ENCODE measurements at places on chromosomes 7 and 10. TPM values are rescaled to one million over a fixed set of nuclear protein-coding genes. Genes with fewer than 3 reads are reported as not detected.

GRCh38 chr7:149635561-149636329 is 137.6 kb downstream of the ZNF467 start:
- no peak for DNase-seq

DNA sequence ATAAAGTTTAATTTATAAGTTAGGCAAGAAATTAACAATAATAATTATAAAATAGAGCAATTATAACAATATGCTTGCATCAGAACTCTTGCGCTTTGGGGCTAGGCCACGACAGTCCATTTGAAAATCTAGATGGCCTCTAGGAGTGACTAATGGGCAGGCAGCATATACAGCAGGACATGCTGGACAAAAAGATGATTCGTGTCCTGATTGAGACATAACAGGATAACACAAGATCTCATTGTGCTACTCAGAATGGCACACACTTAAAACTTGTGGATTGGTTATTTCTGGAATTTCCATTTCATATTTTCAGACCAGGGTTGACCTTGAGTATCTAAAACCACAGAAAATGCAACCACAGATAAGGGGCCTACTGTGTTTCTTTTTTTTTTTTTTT is 27.5 kb downstream of the CTNNA3 start:
- no peak for DNase-seq

GTF2IRD1 gene
- 4.6 TPM for total RNA-seq

AZGP1 gene
- total RNA-seq: not detected

- peak; percentile 76 for DNase-seq
Observed at GRCh38 chr7:151017953-151018420, 6.3 kb downstream of the ATG9B start.

ZNF488 gene
- under 0.01 TPM for total RNA-seq

DNA sequence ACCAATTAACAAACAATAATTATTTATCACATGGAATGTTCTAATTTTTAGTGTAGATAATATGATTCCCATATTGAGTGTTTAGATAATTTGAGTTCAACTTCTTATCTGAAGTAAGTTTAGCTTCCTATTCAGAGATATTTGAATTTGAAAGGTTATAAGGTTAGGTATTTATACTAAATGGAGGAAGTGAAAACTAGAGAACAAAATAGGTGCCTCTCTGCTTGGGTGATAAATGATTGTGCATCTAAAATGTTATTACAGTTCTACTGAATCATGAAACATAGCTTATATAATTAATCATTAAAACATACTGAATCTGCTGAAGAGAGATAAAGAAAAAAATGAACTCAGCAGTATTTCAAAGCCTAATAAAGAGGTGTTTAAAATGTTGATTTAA is 1174.3 kb downstream of the XPNPEP1 start:
- no peak for DNase-seq

PSTK gene
- total RNA-seq: 2.4 TPM

GARIN1A gene
- total RNA-seq: 0.20 TPM

- DNase-seq: no peak
Observed at GRCh38 chr7:22969010-22969431, 44.9 kb downstream of the HYCC1 start.

Measured in lung microvascular endothelial cell (primary cell).